ENCODE measurements at places on chromosomes 12 and 14.

- DNase-seq: no peak
Observed at GRCh38 chr12:58387199-58387598, 445.8 kb downstream of the ATP23 start.

DNA sequence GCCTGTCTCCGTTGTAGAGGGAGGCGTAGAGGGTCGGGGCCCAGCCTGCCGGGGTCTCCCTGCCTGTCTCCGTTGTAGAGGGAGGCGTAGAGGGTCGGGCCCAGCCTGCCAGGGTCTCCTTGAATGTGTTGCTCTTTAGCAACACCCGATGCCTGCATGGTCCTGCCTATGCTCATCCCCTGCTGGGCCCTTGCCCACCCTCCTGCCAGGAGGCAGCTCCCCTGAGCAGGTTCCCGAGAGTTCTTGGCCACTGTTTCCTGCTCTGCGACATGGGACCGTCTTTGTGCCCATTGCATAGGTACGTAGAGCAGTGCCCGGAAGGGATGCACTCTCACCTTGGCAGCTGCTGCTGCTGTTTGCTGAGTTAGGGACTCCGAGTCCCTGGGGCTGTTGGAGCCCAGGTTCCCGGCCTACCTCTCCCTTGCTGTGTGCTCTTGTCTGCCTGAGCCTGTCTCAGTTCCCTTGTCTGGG lies 3.3 kb downstream of the KIF26A start:
- no peak for DNase-seq

DNA sequence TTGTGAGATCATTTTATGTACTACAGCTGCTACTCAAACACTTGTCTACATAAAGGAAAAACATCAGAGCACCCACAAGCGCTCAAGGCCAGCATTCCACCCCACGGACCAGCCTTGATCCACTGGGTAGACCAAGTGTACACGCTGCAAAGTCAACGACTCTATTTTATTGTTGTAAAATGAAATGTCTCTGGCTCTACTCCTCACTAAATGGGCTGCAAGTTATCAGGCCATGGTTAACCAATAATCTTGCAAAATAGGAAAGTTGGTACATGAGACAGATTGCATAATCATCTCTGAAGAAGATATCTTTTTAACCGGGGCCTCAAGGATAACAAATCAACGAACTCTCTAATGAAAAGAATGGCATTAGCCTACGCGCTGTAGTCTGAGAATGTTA lies 69.9 kb upstream of the FOXN3 start:
- no peak for DNase-seq

DNA sequence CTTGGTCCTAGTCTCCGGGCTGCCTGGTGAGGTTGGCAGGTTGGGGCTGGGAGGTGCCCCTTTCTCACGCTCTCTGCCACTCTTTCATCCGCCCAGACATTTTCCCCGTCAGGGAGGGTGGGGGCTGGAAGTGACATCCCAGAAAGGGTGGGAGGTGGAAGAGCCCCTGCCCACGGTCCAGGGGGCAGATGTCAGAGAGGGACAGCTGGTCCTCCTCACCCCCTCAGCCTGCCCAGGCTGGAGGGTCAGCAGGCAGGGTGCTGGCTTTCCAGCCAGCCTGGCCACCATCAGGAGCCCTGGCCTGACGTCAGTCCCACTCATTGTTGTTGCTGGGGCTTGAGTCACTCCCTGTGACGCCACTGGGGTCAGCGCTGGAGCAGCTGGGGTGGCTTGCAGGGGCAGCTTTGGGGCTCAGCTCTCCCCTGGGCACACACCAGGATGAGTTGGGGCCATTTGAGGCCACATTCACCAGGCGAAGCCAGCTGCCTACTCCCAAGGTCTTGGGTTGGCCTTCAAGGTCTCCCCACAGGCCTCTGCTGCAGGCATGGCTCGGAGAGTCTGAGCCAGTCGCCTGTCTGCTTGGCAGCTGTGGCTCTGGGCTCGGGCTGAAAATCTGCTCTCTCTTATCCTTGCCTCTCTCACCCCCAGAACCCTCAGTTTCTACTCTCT lies 5.7 kb upstream of the ATG101 start:
- no peak for DNase-seq

GRCh38 chr12:19130224-19131024 lies 891 bp downstream of the PLEKHA5 start:
- no peak for DNase-seq

GRCh38 chr14:21719841-21720240 lies 46.2 kb upstream of the OR4E1 start:
- DNase-seq: no peak

DNA sequence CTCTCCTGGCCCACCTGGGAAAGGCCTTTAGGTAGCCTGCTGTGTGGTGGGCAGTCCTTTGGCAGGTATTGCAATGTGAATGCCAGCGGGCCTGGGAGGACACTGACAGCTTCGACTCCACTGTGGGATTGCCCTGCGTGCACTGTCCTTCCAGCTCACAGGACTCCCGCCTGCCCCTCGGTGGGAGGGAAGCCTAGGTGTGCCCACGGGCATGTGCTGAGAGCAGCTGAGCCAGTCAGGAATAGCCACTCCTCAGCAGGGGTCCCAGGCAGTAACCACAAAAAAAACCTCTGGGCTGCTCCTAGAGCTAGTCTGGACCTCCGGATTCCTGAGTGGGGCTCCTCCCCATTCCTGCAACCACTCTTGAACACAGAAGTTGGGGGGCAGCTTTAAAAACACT lies 278.2 kb downstream of the FOXN3 start:
- no peak for DNase-seq

DNA sequence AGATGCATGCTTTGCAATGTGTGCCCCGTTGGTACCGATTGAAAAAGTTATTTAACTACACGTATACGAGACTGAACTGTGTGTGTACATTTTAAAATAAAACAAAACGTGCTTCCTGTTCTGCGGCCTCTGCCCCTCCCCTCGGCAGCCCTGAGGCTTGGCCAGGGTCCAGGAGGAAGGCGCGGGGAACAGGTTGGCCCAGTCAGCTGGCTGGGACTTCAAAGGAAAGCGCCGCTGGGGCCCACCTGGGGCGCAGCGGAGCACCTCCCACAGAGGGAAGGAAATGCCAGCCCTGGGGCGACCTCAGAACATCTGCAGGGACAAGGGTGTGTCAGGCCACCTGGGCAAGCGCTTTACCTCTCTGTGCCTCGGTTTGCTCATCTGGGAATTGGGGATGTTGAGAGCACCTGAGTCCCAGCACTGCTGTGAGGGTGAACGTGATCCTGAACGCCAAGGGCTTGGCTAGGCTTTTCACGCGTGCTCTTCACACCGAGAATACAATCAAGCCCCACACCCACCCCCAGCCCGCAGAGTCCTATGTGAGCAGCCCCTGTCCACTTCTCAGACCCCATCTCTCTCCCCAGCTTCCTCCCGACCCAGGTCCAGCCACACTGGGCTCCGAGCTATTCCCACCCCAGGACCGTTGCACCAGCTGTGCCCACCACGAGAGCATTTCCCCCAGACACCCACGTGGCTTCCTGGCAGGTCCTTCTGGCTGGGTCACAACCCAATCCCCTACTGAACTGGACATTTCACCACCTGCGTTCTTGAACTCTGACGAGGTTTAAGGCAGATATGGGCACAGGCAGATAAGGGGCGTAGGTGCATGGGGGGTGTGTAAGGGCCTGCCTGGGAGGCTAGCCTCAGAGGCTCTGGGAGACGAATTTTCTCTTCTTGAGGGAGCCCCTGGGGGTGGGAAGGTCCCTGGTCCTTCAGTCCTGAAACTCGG lies 41.9 kb upstream of the NCOR2 start:
- DNase-seq: peak; percentile 92

GRCh38 chr12:97017213-97017612 lies 110.2 kb downstream of the NEDD1 start:
- no peak for DNase-seq

DNA sequence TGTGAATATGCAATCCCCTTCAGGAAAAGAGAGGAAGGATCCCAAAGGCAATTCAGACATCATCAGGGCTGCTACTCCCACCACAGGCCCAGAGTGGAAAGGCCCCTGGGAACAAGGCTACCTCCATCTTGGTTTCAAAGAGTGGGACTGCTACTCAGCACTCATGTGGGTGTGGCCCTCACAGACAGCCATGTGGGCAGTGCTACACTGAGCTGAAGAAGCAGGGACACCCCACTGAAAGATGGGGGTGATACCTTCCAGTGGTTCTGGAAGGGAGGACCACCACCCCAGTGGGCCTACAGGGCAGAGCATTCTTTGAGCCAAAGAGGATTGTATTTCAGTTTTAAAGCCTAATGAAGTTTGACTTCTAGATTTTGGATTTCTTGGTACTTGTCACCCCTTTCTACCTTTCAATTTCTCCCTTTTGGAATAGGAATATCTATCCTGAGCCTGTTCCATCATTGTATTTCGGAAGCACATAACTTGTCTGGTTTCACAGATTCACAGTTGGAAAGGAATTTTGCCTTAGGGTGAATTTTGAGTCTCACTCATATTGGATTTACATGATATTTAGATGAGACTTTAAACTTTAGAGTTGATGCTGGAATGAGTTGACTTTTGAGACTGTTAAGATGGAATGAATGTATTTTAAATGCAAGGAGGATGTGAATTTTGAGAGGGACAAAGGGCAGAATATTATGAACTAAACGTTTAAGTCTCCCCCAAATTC lies 16.5 kb upstream of the LTA4H start:
- no peak for DNase-seq

Data from CD4-positive, alpha-beta T cell treated with Interleukin-6 at 100 ng/mL for 8 hours (primary cell).